ENCODE measurements at places on chromosomes 16 and 17.

- DNase-seq = no peak
These were observed 728.8 kb upstream of the RBFOX1 start for GRCh38 chr16:6603780-6604325.

GRCh38 chr17:12958786-12959185 is 59.0 kb downstream of the ELAC2 start:
- DNase-seq = no peak

- DNase-seq = no peak
These were observed 28.8 kb downstream of the TBC1D3B start for GRCh38 chr17:36147601-36148000.

GRCh38 chr16:89052191-89052889 is 41.3 kb upstream of the ACSF3 start:
- DNase-seq = no peak

DNA sequence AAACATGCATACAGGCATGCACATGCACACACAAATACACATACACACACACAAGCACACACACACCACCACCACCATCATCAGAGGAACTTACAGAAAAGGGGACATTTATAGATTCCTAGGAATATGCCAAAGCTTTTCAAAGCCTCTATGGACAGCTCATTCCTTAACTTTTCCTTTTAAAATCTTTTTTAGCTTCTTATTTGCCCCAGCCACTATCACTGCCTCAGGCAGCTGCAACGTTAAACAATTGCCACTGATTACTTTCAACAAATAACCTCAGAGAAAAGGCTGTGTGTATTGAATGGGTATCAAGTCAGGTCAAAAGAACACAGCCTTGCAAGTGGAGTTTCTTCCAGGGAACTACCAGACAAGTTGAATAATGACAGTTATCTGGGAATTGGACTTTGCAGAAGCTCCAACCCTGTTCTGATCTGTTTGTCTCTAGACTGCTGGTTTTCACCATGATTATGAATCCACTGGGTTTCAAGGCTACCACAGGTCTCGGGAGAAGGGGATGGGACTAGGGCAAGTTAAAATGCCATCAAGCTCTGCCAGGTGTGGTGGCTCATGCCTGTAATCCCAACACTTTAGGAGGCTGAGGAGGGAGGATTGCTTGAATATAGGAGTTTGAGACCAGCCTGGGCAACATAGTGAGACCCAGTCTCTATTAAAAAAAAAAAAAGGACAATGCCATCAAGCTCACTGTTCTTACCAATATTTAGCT is 21.9 kb upstream of the BEAN1 start:
- no peak for DNase-seq

DNA sequence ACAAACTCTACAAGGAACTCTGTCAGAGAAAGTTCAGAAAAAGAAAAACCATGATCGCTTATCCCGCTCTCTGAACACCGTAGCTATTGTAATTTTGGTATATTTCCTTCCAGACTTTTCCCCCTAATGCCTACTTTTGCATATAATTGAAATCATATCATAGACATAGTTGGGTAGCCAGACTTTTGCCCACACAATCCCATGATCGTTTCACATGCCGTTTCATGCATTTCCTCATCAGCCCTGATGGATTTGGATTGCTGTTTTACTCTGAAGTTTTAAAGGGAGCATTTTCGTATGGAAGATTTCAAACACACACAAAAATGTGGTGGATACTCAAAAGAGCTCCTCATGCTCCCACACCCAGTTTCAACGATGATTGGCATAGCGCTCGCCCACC is 31.3 kb downstream of the COX4I1 start:
- no peak for DNase-seq

GRCh38 chr16:84652566-84652965 is 4.3 kb downstream of the KLHL36 start:
- DNase-seq = no peak

- no peak for DNase-seq
These were observed 277.2 kb upstream of the CCL2 start for GRCh38 chr17:33977729-33978514.

- no peak for DNase-seq
These were observed 137.5 kb downstream of the SDK2 start for GRCh38 chr17:73506470-73507435.

- peak; percentile 86 for DNase-seq
These were observed 54.9 kb downstream of the ABCC1 start for GRCh38 chr16:16004314-16004749.

Data from astrocyte of the hippocampus (primary cell).